ENCODE measurements at places on chromosomes 2 and 18.

- DNase-seq, result no peak
Measured at GRCh38 chr18:22066083-22066485, 103.3 kb upstream of the GATA6 start.

GRCh38 chr2:219149667-219150066 is 10.9 kb downstream of the NHEJ1 start:
- DNase-seq, result no peak

DNA sequence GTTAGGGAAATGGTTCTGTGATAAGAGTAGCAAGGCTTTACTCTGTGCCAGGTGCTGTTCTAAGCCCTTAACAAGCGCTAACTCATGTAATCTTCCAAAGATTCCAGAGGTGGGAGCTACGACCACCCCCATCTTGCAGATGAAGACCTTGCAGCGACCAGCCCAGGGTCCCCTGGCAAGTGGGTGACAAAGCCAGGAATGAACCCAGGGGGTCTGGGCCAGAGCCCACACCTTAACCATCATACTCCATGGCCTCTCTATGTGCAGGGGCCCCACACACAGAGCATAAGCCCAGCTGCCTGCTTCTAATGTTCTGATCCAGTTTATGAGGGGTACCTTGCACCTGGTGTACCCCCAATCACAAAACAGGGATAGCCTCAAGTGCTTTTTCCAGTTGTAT is 105.3 kb downstream of the ZBTB7C start:
- DNase-seq, result no peak

DNA sequence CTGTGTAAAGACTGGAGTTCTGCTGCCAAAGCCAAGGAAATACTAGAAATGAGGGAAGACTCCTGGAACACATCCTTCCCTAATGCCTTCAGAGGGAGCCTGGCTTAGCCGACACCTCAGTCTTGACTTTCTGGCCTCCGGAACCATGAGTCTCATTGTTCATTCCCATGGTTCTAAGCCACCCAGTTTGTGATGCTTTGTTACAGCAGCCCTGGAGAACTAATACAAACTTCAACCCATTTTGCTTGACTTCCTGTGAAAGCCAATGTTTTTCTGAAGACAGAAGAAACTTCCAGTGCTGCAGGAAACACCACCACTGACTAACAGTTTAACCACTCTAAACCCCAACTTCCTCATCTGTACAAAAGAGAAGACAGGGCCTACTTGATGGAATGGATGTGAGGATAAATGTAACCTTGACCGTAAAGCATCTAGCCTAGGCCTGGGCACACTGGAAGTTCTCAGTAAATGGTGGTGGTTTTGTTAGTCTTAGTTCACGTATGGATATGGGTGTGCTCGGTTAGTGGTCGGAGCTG is 85.9 kb upstream of the RFX8 start:
- no peak for DNase-seq

GRCh38 chr18:3448838-3449511 is 997 bp upstream of the TGIF1 start:
- peak; percentile 60 for DNase-seq

- DNase-seq, result no peak
Measured at GRCh38 chr2:135525786-135526185, 5.2 kb downstream of the ZRANB3 start.

DNA sequence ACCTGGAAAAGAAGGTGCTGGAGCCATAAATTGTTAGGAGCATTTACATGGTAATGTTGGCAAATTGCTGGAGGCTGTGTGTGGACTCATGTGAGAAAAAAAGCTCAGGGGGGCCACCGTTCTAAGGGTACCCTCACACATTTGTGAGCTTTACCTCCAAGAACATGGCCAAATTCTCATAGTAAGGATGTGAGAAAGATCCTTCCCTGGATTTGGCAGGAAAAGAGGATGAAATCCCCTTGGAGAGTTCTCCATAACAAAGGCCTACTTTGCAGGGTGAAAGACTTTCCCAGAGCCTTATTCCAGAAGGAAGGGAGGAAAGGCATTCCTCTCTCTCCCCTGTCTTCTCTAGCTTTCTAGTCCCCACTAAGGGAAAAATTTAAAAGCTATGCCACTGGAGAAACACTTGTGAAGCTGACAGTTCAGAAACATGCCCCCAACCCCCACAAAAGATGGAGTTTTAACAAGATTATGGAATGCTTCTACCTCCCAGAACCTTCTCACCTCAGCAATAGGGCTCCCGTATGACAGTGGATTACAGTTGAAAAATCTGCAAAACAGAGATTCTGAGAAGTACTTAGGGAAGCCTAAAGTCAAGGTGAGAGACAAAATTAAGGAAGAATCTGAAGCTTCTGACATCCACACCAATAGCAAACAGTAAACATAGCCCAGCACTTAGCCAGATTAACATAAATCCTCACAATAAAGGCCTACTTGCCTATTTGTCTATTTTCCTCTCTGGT is 20.2 kb upstream of the ERMN start:
- DNase-seq, result no peak

GRCh38 chr2:61471905-61472805 is 1.3 kb upstream of the USP34 start:
- peak; percentile 22 for DNase-seq

GRCh38 chr2:203625701-203626100 is 80.7 kb upstream of the CD28 start:
- no peak for DNase-seq

- no peak for DNase-seq
Measured at GRCh38 chr2:220562375-220563140, 935.1 kb downstream of the SLC4A3 start.

- DNase-seq, result no peak
Measured at GRCh38 chr2:20608666-20609348, 42.1 kb downstream of the HS1BP3 start.

DNA sequence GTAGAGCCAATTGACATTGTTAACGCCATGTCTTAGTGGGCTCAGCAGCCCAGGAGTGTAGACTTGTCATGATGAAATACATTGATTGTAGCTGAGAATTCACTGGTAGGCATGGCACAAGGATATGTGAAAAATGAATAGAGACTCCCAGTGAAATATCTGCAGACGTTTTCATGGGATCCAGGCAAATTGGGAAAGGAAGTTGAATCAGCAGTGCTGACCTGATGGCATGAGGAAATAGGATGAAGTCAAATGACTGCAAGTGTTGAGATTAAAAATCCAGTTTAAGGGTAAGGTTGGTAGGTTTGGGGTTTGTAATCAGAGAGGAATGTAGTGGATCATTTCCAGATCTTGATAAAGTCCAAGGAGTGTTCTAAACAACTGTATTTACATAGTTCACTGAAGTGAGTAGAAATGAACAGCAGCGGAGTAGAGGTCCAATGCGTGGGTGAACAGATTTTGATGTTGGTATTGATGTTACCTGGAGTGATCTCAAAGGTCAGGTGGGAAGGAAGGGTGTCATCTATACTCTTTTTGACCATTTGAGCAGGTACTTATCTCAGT is 24.6 kb downstream of the INSIG2 start:
- no peak for DNase-seq

DNA sequence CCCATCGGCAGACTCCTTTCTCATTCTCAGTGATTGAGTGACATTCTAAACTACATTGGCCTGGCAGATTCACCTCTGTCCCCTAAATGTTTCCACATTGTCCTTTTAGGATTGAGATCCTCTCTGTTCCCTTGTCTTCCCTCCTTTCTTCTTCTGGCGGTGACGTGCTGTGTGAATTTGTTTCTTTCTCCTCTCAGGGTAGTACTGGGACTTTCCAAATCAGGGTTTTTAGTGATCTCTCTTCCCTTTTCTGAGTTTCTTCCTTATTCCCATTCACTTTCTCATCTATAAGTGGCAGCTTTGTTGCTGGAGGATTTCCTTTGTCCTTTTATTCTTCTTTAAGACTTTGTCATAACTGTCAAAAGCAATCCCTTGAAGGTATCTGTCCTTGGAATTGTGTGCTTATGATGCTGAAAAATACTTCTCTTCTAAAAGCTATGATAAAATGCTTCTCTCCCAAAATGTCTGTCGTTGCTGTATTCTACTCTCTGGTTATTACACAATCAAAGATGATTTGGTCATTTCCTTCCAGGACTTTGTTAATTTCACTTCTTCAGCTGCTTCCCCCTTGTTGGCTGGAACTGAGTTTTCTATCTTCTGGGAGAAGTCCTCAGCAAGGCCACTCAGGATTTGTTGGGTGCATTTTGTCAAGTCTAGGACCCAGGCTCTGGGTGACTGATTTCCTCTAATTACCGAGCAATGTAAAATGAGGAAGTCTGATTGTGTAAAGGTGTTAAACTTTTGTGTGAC is 4.9 kb upstream of the IL1B start:
- DNase-seq, result no peak

GRCh38 chr2:217103752-217104545 is 244.1 kb upstream of the TNP1 start:
- DNase-seq, result no peak

GRCh38 chr2:186058614-186059013 is 320.0 kb downstream of the FSIP2 start:
- no peak for DNase-seq

DNA sequence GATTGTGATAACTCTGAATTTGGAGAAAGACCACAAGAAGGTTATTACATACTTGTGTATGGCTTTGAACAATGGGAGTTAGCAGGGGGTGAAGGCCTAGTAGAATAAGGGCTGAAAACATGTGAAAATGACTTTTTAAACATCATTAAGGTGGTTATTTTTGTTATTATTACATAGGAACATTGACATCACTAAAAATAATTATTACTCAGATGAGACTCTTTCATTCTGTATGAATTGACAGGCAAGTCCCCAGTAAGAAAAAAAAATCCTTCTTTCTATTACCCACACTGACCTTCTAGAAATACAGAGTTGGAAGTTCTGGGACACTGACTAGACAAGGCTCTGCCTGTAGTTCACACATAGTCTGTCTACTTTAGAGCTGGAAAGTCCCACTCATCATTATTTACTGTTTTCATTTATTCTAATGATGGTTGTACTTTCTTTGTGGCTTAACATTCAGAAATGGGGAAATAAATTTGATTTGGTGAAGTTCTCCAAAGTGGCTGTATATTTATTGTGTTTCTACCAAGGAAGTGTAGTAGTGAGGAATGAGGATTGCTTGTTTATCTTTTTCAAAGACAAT is 219.6 kb upstream of the EPAS1 start:
- DNase-seq, result no peak

DNA sequence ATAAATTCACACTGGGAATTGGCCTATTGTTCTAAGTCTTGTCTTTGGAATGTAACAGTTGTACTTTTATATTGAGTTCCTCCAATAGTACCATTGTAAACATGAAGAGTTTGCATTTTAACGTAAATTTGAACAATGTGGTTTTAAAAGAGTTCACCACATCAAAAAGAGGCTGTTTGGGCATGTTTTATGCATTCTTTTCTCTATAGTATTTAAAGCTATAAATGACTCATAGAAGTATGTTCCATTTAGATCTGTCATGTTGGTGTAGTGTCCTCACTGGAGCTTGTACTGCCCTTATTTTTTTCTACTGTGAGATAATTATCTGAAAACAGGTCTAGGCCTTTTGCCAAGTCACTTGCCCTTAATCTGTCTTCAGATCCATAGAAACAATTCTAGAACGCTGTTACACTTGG is 141.9 kb downstream of the RHBDD1 start:
- no peak for DNase-seq

GRCh38 chr2:75276093-75277029 is 77.0 kb upstream of the TACR1 start:
- no peak for DNase-seq

DNA sequence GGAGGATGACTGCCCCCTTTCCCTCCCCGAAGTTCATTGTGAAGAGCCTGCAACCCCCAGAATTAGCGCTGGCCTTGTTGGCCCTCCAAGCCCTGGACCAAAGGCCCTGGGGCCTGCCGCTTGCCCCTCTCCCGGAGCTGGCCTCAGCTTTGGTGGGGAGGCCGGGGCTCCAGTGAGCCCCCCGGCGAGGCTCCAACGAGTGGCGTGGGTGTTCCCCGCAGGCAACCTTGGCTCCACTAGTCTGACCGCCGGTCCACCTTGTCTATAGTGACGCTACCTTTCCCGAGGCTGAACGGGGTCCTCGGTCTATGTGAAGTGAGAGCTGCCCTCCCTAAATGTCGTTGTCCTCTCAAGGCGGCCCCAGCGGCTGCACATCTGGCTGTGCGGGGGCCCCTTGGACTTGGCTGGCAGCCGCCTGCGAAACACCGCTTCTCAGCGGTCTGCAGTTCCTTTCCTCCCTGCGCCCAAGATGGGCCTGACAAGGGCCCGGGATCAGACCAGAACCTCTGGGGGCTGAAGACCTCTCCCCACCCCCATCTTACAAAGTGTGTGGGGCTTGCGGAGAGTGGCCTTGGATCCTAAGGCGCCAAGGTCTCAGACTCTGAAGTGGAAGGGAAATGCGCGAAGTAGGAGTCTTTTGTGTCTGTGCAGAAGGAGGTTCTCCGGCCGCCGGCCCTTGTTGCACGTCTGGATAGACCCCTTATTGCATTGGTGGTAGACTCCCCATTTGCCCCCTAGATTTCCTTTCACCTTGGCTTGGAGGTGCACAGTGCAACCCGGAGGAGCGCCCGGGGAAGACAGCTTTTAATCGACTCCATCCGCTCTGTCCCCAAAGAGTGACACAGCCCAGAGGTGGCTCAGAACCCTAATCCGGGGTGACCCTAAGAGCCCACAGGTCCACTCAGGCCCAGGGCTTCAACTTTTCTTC is 3.9 kb upstream of the HOXD10 start:
- no peak for DNase-seq

DNA sequence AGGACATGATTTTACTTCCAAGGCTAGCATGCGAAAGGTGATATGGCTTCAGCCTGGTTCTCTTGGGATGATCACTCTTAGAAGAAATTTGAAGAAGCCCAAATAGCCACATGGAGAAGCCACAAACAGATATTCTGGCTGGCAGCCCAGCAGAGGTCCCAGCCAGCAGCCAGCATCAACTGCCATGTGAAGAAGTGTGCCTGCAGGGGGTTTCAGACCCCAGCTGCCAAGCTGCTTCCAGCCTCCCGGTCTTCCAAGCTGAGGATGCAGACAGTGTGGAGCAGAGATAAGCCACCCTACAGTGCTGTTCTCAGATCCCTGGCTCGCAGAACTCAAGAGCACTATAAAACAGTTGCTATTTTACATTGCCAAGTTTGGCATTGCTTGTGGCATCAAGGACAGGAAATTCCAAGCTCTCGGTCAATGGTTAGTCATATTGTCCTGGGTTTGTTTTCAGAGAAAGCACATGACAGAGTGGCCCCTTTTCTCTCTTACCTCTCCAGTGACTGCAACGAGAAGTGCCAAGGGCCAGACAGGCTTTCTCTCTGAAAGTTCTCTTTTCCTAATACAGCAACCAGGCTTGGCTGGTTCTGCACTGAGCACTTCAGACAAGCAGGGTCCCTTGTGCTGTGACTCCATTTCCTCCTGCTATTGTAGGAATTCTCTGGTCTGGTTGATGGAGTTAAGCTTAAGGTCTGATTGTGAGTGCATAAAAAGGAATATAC is 223.7 kb downstream of the ANKRD30B start:
- no peak for DNase-seq
